ENCODE measurements at places on chromosomes 7 and 10.
A peak's percentile ranks its signal among the peaks of the same experiment; 100 is the strongest.

DNA sequence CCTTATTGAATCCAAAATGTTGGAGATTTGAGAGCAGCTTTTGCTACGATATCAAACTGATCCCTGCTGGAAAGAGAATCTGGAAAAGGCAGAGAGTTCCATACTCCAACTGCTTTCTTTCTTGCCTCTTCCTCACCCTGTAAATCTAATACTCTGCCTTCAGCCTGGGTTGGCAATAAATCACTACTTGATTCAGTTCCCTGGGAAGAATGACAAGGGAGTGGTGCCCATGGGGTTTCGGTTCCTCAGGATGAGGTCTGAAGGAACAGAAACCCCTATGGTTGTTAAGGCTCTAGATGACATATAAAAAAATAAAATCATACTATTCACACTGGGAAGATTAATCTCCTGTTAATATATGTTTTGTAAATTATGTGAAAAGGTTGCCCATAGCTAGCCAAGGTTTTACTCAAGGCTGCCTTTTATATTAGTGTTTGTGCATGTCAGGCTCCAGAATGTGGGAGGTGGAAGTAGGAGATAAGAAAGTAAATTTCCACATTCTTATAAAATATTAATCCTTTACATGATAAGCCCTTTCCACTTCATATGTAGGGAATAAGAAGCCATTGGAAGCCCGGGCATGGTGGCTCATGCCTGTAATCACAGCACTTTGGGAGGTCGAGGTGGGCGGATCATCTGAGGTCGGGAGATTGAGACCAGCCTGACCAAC lies 106.2 kb upstream of the CACNA2D1 start:
- no peak for DNase-seq

DNA sequence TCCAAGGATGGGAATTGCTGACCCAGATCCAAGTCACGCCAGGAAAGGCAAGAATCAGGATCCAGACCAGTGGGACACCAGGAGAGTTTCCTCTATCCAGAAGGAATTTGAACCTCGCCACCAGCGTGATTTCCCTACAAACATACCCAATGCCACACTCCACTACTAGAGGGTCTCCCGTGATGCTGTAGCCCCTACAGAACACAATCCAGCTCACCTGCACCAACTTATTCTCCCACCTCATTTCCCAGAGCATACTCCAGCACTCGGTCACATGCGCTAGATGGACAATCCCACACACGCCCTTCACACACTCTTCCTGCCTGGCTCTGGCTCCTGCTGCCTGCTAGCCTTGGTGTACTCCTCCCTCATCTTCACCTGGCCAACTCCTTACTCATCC lies 142.1 kb upstream of the PDE1C start:
- DNase-seq = no peak

DNA sequence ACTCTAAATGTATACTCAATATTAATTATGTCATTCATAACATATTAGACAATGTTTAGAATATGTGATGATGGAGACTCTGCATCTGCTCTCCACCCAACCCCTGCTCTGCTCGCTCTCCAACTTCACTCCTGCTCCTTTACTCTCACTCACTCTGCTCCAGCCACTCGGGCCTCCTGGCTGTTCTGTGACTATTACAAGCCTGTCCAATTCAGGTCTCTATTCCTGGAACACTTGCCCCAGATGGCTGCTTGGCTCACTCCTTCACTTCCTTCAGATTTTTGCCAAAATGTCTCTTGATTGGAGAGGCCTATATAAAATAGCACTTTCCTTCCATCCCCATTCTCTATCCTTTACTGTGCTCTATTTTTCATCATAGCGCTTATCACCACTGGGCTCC lies 84.8 kb downstream of the HBP1 start:
- DNase-seq = no peak

DNA sequence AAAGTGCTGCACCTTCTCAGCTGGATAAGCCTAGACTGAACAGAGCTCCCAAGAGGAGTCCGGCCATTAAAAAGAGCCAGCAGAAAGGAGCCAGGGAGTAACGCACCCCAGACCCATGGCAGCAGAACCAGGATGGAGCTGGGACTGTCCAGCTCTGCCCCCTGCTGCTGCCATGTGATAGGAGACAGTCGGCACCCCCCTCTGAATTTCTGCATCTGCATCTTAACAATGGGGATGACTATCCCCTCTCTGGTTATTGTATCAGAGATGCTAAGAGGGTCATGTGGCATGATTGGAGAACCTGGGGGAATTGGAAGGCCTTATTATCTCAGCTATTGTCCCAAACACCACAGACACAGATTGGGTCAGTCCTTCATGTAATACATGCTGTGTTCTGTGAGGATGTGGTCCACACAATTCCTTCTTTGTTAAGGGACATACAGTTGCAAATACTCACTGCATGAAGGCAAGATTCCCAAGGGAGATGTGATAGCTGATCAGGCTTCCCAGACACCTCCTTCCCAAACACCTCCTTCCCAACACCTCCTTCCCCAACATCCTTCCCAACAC lies 29.3 kb downstream of the PLEKHS1 start:
- DNase-seq = no peak

DNA sequence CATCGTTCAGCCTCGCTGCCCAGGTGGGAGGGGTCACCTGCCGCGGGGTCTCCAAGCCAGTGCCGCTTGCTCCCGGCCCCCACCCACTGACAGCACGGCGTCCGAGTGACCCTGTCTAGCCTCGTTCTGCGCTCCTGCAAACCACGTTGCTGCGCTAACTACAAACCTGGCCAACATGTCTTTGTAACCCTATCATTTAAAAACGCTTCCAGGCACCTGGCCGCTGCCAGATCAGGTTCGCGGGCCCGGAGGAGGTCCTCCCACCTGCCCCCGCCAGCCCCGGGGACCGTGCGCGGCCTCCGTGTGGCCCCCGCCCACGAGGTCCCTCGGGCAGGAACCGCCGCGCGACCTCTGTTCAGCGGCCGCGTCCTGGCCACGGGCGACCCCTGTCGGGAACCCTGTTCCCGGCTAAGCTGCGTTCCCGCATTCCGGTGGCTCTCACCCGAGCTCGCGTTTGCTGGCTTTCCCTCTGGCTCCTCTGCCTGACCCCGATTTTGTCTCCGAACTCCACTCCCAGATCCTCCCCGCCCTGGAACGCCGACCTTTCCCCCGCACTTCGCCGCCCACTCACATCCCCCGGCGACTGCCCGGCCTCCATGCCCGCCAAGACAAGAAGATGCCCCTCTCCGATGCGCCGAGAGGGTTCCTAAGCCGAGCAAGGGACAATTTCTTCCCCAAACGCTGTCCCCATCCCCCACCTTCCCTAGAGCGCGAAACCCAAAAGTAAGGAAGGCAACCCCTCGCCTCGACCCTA lies 2.4 kb downstream of the SFMBT2 start:
- peak; percentile 43 for DNase-seq

DNA sequence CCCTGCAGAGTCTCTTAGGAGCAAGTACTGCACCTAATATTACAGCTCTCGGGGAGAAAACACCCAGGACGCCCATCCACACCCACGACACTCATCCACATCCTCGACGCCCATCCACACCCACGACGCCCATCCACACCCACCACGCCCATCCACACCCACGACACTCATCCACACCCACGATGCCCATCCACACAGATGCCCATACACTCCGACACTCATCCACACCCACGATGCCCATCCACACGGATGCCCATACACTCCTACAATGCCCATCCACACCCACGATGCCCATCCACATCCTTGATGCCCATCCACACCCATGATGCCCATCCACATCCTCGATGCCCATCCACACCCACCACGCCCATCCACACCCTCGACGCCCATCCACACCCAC lies 503.1 kb downstream of the PTPRN2 start:
- no peak for DNase-seq

- DNase-seq = no peak
Measured at GRCh38 chr10:23742807-23743206, 303.9 kb downstream of the OTUD1 start.

DNA sequence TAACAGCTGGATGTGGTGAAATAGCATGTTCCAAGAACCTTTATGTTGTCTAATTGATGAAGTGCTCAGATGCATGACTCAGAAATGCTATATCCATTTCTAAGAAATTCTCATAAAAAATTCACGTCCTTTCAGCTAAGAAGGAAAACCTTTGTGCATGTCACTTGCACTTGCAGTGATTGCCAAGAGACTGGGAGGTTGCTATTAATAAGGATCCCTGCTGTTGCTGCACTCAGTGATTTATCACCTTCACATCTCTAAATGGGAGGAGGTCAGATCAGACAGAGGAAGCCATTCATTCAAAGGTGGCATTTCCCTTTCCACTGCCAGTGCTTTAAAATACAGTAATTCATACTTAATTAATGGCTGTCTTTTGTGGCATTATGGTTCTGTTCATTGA lies 89.5 kb downstream of the THSD7A start:
- no peak for DNase-seq

DNA sequence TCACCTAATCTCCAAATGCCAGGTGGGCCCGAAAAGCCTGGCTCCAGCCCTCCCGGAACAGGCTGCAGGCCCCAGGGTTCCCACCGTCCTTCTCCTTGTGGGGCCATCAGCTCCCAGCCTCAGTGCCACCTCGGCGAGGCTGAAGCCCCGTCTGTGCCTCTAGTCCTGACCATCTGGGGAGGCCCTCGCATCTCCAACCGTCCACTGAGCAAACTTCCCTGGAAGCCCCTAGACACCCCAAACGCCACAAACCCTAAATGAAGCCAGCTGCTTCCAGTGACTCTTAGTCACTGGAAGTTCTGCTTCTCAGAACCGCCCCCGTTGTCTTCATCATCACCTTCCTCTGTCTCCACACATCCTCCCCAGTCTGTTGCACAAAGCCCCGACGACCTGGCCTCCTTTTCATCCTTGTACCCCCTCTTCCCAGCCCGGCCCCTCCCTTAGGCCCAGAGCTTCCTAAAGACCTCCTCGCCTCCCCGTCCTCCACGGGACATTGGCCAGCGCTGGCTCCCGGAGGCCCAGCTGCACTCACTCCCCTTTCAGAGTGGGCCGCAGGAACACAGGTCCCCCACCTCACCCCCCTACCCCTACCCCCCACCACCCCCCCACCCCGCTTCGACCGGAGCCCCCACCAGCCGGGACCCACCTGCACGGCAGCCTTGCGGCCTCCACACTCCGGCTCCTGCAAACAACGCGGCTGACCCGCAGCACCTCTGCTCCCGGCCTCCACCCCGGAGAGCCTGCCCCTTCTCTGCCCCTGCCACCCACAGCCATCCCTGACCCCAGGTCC lies 1.1 kb upstream of the DIP2C start:
- no peak for DNase-seq

- DNase-seq = no peak
Measured at GRCh38 chr7:150421831-150422230, 28.6 kb upstream of the GIMAP8 start.

DNA sequence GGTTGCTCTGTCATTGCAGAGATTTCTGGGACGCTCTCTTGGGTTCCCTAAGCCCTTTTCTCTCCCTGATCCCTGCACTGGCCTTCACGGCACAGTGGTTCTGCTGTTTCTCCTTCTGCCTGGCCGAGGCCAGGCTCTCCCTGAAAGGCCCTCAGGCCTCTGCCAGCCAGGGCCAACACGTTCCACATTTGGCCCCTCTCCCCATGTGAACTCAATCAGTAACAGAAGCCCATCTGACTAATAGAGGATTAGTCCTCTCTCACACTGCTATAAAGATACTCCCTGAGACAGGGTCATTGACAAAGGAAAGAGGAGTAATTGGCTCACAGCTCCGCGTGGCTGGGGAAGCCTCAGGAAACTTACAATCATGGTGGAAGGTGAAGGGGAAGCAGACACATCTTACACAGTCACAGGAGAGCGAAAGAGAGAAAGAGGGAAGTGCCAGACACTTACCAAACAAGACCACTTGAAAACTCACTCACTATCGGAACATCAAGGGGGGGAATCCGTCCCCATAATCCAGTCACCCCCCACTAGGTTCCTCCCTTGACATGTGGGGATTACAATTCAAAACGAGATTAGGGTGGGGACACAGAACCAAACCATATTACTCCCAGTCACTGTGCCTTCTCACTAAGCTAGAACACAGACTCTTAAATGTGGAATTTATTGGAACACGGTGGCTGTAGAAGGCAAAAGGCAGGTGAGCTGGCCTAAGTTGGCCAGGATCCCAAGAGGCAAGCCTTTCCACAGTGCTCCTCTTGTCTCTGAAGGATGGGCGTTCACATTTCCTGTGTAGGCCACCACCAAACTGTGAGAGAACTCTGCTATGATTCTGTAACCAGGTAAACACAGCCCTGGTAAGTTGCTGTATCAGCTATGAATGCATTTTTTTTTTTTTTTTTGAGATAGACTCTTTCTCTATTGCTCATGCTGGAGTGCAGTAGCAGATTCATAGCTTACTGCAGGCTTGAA lies 8.8 kb downstream of the FZD8 start:
- DNase-seq = no peak

GRCh38 chr7:14020339-14020900 lies 31.0 kb upstream of the ETV1 start:
- DNase-seq = no peak

DNA sequence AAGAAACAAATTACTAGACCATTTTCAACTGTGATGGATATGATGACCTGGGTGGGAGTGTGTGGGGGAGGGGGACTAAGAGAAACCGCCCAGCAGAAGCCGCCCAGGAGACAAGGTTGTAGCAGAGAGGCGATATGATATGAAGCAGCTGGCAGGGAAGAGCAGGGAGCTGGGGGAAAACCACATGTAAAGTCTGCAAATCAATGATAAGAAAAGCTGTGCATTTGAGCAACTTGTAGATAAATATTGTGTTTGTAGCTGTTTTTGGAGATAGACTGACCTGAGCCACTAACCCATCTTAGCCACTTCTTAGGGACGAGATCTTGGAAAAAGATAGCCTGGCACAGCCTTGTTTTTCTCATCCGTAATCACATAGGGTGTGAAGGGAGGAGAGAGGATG lies 252.6 kb downstream of the SEC23IP start:
- DNase-seq = no peak

GRCh38 chr7:74470504-74470903 lies 16.8 kb downstream of the GTF2IRD1 start:
- no peak for DNase-seq

DNA sequence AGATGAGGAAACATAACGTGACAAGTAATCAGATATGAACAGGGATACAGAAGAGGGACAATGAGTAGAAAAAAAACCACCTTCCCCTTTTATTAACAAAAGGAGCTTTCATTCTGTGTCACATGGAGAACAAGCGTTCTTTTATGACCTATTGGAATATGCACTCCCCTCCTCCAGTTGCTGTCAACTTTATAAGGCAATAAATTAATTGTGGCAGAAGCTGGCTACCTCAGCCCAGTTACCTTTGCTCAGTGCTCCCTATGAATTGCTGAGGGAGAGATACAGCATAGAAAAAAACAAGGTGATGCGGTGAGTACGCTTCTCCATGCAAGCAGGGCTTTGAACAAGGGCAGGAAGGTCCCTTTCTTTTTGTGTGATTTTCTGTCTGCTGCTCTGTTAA lies at the start of gene MGAM2:
MGAM2 (plus strand) TSS at position 220 of the 400 bp plus-strand sequence. CDS start 5,156 bp downstream, outside the sequence.
- no peak for DNase-seq

DNA sequence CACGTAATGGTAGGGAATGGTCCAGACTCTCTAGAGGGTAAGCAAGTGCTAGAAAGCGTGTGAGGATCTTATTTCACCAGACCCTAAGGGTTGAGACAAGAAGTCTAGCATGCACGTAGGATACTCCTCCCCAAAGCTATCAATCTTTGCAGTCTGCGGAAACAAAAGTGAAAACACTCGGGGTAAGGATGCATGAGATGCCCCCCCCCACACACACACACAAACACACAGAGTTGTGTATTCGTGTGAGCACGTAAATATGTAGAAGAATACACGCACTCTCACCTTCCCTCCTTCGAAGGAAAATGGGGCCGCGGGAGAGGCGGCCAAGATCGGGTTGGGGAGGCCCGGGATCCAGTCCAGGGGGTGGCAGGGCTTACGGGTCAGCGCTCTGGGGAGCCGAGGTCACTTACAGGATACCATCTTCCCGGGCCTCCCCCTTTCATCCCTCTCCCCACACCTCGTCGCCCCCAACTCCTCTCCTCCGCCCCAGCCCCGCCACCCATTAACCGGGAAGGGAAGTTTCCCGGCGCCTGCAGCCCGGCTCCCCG lies 455 bp downstream of the CUL2 start:
- no peak for DNase-seq

Data from activated T-helper 9 cell treated with anti-CD3 and anti-CD28 coated beads, Interleukin-2, amount 50 U/mL, for 16 hours (primary cell).